SW480 (cell line): ENCODE measurements at places on chromosomes 4 and X.

DNA sequence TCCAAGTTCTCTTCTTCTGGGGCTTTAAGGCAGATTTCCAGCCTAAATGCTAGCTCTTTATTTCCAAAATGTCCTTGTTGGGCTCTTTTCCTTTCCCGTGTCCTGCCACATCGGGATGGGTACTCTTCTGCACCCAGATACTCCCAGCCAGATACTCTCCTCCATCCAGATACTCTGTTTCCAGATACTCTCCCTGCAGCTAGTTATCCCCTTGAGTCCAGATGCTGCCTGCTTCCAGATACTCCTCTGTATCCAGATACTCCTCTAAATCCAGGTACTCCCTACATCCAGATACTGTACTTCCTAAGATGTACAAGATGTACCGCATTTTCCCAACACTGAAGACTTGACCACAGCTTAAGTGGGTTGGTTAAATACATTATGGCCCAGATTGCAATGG is 10.5 kb upstream of the XG start:
- no peak for DNase-seq

- DNase-seq = no peak
Measured at GRCh38 chrX:16454926-16455325, 195.0 kb upstream of the S100G start.

DNA sequence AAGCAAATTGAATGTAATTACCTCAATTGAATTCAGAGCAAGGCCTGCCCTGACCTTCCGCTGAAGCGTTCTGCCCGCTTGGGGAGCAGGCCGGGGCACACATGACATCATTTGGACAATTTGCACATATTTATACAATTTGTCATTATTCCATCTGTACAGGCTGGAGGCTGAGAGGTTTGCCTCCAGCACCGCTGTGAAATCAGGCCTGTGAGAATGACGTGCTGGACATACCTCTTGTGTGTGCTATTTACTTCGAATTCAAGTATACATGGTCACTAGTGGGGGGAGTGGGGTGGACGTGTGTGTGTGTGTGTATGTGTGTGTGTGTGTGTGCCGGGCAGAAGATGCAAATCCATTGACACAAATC is 285.6 kb downstream of the SHOX start:
- DNase-seq = no peak

GRCh38 chr4:5784021-5784420 is 73.0 kb downstream of the EVC start:
- no peak for DNase-seq

- no peak for DNase-seq
Measured at GRCh38 chr4:173218411-173219125, 50.0 kb downstream of the GALNT7 start.

DNA sequence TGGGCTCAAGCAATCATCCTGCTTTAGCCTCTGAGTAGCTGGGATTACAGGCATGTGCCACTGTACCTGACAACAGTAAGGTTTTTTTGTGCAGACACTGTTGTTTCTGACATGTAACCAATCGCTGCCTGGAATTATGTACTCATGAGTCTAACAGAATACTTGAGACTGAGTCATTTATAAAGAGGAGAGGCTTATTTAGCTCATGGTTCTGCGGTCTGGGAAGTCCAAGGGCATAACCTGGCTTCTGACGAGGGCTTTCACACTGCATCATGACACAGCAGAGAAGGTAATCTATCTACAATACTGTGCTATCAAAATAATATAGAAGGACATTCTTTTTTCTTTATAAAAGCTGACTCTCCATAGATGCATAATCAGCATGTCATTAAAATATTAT is 115.5 kb upstream of the STOX2 start:
- DNase-seq = no peak

DNA sequence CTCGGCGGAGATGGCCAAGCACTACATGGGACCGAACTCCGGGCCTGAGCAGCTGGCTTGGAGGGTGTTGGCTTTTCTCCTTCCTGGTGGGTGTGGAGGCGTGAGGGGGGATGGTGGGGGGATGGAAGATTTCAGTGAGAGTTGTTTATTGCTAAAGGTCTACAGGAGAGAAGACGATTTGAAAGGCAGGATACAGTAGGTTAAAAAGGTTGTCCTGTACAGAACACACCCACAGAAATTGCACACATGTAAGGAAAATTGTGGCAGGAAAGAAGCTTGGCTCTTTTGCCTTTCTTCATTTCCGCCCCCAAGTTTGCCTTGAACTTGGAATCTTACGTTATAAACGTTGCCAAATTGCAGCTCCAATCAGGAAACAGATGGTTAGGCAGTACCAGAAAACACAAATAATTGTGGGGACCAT is 74.1 kb upstream of the STOX2 start:
- no peak for DNase-seq

GRCh38 chr4:48033825-48034413 is 17.3 kb downstream of the NIPAL1 start:
- peak; percentile 22 for DNase-seq

DNA sequence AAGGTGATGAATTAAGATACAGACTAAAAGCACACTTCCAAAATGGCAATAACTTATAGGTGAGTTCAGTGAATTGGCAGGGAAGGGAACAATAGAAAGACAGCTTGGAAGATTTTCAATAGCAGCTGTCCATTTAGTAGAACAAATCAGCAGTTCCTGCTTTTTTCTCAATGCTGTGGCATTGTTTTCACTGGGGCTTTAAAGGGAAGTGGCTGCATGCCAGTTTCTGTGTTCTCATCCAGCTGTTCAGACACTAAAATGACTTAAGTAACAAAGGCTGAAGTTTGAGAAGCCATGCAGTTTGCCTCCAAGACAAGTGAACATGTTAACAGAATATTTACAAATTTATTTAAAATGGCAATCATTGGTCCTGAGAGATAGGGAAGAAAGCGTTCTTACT is 291.9 kb downstream of the FAM47A start:
- DNase-seq = no peak

DNA sequence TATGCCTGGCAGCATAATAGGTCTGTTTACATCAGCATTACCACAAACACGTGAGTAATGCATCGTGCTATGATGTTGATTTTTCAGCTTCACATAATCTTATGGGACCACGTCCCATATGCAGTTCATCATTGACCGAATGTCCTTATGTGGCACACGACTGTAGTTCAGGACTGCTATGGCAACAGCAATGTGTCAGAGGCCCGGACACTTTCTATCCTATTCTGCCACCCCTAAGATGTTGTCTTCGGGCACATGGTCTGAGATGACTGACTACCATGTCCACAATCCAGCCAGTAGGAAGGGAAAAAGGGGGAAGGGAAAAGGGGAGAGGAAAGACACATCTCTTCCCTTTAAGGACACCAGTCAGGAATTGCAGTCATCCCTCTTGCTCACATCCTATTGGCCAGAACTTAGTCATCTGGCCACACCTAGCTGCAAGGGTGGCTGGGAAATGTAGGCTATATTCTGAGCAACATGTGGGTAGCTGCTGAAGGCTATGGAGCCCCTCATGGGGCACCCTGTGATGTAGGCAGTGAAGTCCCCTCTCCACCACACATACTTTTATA is 196.0 kb upstream of the RBPJ start:
- DNase-seq = no peak

- no peak for DNase-seq
Measured at GRCh38 chr4:165433529-165433928, 54.7 kb downstream of the CPE start.

DNA sequence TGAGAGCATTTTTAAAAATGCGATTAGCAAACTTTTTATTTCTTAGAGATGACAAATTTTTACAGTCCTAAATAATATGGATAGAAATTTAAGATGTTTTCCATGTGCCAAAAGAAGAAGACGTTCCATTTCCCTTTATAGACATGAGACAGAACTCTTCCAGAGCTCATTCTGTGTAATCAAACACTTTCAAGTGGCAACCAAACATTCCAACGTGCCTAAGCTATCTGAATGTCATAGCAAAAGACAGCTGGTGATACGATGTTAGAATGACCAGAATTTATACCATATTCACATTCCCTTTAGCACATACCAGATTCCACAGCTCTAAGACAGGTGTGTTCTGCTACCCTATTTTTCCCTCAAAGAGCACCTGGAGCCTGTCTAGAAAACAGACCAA is 133.2 kb downstream of the ENOX2 start:
- DNase-seq = no peak

DNA sequence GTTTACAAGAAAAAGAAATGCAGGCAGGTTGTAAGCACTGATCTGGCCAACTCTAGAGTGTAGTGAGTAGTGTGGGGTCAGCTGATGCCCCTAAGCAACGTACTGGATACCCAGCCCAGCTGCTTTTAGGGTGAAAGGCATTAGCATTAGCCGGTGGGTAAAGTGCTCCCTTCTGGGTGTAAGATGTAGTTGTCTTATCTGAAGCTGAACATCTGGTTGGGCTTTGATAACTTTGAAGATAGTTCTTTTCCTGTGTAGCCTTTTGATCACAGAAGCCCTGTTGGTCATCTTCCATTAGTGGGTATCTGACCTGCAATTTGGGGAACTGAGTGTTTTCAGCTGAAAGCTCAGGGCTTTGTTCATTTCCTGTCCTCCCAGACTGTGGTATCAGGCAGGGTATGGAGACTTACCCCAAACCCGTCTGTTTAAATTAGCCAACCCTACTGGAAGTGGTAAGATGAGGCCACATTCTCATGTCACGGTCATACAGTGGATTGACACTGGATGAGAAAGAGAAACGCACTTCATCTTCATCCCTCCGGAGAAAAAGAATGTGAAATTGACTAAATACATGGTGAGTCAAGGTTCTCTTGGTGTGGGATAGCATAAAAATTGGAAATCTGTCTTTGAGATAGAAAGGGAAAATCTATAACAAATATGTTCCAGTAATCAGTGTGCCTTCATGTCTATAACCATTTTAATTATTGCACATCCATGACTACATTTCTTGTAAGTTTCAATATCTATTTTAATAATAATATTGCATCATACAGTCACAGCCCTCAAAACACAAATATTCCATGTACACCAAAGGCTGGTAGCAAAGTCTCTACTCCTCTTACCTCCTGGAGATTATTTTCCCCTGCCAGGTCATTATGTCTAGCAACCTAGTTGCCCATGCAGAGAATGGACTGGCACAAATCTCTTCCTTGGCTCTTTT is 8.7 kb downstream of the RHOH start:
- DNase-seq = no peak

DNA sequence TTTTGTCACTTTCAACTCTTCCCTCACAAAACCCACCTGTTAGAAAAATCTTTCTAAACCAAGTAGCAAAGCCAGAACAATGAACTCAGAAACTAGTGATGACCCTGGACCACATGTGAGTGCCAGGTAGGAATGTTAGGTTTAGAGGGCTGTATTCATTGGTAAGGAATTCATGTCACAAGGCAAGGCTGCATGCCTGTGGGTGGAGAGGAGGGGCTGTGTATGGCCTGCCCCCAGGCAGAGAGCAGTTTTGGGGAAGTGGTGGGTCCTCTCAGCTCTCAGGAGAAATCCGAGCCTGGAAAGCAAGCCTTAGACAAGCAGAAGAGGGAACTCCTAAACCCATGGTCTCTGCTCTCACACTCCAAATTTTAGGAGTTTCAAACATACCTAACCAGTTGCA is 2.4 kb downstream of the RNF175 start:
- peak; percentile 32 for DNase-seq

GRCh38 chr4:37793562-37793961 is 32.9 kb upstream of the PGM2 start:
- DNase-seq = peak; percentile 34

- DNase-seq = no peak
Measured at GRCh38 chrX:153700376-153700945, 12.7 kb downstream of the SLC6A8 start.

GRCh38 chr4:67037504-67038227 is 507.6 kb downstream of the CENPC start:
- DNase-seq = no peak

GRCh38 chrX:96407981-96408380 is 276.7 kb upstream of the DIAPH2 start:
- DNase-seq = no peak

DNA sequence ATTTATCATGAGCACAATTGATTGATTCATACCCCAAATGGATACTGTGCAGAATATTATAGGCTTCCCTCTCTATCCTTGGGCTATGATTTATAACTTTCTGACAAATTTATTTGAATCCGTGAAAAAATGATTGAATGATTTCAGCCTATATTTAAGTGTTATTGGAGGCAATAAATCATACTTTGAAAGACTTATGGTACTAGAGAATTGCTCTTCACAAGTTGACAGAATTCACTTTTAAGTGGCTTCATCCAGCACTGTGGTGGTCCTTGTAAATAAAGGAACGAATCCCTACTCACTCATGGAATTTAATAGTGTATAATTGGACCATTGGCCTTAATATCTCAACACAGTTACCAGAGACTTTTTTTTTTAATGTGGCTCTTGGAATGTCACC is 174.8 kb upstream of the TLL1 start:
- no peak for DNase-seq

GRCh38 chr4:185469580-185470154 is 1.9 kb downstream of the CCDC110 start:
- no peak for DNase-seq

- DNase-seq = no peak
Measured at GRCh38 chr4:15586066-15586465, 69.1 kb downstream of the FBXL5 start.

GRCh38 chr4:128862608-128863311 is 53.3 kb downstream of the JADE1 start:
- DNase-seq = no peak

DNA sequence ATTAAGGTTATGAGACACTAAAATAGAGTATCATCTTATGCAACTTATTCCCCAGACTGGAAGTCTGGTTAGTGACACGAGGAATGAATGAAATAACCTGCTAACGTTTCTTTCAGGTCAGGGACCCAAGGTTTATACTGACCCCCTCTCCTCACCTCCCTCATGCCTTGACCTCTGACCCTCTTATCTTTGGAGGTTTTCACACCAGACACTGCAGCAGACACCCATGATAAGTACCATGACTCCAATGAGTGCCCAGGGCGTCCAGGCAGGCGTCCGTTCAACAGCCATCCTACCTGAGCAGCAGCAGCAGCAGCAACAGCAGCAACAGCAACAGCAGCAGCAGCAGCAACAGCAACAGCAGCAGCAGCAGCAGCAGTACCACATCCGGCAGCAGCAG is 4.2 kb upstream of the NLGN3 start:
- no peak for DNase-seq
